Activated CD4-positive, alpha-beta T cell treated with anti-CD3 and anti-CD28 coated beads, Interleukin-2, amount 50 U/mL, for 1 hour (primary cell): ENCODE measurements at places on chromosomes 3 and 15.

GRCh38 chr15:101145362-101145761 is 106.5 kb downstream of the CHSY1 start:
- DNase-seq: no peak

DNA sequence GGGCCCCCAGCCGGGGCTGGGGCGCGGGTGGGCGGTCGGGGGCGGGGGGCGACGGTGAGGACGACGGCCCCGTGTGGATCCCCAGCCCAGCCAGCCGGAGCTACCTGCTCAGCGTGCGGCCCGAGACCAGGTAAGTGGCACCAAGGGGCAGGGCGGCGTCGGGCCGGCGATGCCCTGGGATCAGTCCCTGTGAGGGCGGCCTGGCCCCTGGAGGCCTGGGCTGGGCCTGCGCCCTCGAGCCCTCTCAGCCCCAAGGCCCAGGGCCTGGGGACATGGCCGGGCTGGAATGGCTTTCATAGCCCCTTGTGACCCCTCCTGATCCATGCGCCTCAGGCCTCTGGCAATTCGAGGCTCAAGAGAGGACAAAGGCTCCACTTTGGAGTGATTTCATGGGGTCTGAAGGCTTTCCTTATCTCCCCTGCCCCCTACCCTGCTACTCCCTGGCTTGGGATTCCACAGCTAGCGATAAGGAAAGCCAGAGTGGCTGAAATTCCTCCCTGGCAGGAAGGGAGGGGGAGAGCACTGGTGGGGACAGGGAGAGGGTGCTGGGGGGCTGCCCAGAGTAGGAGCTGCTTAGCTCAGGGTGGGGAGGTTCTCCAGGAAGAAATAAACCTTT is 418 bp downstream of the ALPK3 start:
- DNase-seq: no peak

- DNase-seq: no peak
Observed at GRCh38 chr3:111936967-111937366, 41.9 kb upstream of the ABHD10 start.

DNA sequence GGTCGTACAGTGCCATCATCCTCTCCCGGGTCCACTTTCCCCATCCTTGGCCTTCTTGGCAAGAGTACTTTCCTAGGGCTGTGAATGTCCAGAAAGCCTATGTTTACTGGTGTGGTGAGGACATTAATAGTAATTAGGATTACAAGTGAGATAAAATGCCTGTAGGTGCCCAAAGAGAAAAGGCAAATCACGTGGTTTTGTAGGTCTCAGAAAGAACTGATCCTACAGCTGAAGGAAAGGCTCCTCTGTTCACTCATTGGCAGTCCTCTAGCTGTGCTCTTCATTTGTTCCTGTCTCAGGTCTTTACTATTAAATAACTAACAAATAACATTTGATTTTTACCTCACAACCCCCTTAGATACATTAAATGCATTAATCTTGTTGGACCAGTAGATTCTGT is 220.1 kb upstream of the CBLB start:
- DNase-seq: no peak

DNA sequence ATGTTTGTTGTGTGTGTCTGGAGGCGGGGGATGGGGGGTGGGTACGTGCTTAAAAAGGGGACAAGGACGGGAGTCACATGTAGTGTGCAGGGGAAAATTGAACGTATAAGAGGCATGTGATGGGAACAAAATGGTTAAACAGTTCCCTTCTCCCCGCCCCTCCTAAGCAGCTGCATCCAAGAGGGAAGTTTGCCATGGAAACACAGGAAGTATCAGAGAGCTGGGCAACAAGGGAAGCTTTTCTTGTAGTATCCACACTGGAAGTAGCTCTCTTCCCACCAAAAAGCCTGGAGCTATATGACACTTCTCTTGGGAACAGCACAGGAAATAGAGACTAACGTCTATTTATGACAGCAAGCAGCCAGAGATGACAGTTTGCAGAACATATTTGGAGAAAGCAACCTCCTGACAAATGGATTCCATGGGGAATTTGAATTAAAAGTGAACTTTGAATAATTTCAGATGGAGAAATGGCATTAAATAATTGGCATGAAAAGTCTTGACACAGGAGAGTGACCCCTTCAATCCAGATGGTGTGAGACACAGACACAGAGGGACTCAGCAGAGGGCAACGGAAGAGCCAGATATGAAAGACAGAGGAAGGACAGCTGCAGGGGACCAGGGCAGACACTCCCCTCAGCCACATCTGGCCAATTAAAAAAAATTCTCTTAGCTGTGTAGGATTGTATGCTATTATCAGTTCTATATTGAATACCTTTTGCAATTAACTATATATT is 294.2 kb upstream of the TBL1XR1 start:
- no peak for DNase-seq

- DNase-seq: no peak
Observed at GRCh38 chr3:98246142-98246541, 17.9 kb upstream of the OR5H6 start.
